ENCODE measurements at places on chromosomes 5 and 9.

DNA sequence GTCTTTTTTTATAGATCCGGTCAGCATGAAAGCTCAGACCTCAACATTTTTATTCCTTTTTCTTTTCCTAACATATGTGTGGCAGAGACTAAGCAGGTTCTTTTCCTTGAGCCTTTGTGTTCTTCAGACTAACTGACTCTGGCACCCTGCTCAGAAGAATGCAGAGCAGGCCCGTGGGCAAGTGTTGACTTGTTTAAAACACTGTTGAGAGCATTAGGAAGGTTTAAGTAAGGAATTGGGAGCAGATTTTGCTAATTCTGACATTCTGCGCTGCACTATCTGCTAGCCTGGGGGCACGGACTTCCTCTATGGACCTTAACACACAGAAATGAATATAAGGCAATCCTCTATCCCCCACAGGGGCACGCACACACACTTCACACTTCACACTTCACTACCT lies 182.5 kb upstream of the PIK3R1 start:
- DNase-seq, result no peak

DNA sequence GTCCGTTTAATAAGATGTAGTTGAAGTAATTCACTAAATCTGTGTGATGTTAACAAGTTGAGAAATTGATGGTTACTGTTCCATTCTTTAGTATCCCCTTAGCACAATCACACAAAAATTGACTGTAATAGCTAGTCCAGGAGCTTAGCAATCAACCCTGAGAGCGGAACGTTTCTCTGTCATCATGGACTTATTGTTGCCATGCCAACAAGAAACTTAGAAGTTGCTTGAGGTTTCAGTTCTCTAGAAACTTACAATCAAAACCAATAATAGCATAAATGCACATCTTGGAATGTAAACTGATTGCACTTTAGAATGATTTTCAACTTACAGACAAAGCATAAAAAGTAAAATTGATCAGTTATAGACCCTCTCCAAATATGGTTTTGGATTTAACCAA lies 125.4 kb upstream of the ANKH start:
- no peak for DNase-seq

GRCh38 chr9:81227507-81228245 lies 461.7 kb downstream of the TLE1 start:
- DNase-seq, result no peak

GRCh38 chr9:94017939-94018531 lies 62.9 kb upstream of the BARX1 start:
- DNase-seq, result no peak

DNA sequence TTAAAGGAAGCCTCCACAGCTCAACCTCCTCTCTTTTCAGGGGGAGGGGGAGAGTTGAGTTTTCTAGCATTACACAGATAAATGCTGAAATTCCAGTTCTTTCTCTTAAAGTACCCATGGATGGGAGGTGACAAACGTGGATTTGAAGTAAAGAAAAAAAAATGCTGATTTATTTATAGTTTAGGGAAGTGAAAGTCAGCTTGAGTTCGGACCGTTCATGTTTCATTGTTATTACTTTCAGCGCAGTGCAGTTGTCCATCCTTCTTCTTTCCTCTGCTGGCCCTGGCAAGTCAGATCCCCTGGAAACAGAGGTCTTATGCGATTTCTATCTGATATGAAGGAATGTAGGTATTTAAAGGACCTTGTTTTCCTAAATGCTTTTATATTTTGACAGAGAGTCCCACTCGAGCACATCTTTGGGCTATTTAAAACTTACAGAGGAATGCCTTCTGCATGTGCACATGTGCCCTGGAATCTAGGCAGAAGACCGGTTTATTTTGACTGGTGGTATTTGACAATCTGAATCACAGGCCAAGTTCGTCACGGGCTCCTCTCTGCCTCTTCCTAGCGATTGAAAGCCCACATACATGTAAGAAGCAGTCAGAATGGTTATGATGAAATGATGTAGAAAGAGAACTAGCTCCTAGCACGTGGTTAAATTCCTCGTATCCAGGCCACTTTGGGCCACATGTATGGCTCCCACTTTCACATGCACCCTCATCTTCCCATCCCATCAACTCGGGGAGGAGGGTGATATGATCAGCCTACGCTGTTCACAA lies 385.2 kb upstream of the KLF4 start:
- no peak for DNase-seq

DNA sequence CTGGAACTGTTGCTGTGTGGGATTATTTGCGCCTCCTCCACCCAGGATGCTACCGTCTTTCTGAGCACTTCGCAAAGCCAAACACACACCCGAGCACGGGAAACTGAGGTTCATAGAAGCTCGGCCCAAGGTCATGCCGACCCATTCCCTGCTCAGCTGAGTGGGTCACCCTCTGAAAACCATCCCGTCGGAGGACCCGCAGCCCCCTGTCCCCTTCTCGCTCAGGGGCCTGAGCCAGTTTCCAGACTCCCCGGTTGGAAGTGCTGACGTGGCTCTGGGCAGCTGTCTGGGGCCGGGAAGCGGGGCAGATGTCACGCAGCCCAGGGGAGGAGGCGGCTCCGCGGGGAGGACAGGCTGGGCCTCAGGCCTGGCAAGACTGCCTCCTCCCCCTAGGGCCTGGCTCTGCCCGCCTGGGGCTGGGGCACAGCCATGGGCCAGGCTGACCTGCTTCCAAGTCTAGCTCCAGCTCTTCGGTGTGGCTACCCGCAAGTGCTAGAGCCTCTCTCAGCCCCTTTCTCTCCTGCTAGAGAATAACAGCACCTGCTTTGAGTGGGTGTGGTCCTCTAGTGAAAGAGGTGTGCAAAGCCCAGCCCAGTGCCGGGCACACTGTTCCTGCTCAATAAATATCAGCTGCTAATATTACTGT lies 9.9 kb upstream of the CXXC5 start:
- DNase-seq, result no peak

GRCh38 chr9:8020186-8020585 lies 220.6 kb upstream of the DMAC1 start:
- no peak for DNase-seq

DNA sequence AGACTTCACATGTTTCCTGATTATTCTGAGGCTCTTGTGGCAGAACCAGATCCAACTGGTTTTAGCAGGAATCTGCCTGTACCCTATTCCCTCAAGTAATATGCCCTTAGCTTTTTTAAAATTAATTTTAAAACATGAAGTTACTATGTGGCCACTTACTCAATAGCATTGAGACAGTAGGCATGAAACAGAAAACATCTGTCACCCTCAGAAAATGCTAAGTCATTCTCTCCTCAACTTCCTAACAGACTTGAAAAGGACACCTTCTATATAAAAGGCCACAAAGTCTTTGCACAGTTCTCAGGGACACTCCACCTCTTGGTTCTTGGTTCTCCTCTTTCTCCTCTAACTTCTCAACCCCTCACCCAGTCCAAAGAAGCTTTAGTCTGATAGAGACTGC lies 277.8 kb downstream of the RAB3C start:
- DNase-seq, result no peak

DNA sequence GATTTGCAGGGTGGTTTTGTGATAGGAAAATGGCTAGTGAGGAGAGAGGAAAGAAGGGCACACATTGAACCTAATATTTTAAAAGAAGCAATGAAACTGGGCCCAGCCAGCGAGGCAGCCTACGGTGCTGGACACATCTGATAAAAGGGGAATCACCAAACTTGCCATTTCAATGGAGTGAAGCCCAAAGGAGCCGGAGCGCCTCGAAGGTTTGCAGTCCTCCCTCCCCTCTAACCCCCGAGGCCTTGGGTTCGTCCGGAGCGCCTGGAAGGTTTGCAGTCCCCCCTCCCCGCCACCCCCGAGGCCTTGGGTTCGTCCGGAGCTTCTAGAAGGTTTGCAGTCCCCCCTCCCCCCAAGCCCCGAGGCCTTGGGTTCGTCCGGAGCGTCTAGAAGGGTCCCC lies 132.6 kb downstream of the TENT4A start:
- DNase-seq, result no peak

DNA sequence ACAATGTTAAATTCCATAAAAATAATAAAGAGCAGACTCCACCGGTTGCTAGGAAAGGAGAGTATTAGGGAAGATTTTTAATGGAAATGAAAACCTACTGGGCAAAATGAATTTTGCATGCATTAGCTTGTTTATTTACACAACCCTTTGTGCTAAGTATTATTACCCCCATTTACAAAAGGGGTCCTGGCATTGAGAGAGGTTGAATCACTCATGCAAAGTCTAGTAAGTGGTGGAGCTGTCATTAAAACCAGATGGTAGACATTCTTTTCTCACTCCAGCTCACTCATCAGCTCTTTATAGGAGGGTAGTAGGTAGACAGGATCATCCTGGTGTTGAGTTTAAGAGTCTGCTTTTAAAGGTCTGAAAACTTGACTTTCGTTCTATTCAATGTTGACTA lies 395.1 kb downstream of the PLK2 start:
- DNase-seq, result no peak

- DNase-seq, result no peak
These were observed 524 bp downstream of the CYFIP2 start for GRCh38 chr5:157266286-157267007.

- DNase-seq, result no peak
These were observed 58.5 kb upstream of the S1PR3 start for GRCh38 chr9:88932766-88933165.

GRCh38 chr5:133368916-133369783 lies 243.2 kb downstream of the FSTL4 start:
- DNase-seq, result no peak

DNA sequence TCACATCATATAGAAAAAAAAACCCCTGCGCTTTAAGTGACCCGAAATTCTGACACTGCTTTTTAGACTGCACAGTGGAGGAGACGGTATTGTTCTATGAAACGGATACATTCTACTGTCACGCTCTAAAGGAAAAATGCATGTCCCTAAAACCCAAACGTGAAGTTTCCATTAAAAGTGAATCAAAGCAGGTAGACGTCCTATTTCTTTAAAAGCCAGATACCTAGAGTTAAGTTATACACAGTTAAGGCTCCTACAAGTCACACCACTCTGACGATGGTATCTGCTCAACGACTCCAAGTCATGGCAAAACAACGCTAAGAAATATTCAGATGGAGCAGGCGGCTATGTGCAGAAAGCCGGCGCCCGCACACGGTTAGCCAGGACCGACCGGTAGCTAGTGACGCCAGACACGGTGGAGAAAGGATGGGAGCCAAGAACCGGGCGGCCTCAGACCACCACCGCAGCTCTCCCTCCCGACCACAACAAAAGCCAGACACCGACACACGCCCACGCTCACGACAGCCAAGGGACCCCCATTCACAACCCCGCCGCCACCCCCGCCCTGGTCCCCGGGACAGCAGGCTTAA lies 734 bp downstream of the SKP1 start:
- no peak for DNase-seq

DNA sequence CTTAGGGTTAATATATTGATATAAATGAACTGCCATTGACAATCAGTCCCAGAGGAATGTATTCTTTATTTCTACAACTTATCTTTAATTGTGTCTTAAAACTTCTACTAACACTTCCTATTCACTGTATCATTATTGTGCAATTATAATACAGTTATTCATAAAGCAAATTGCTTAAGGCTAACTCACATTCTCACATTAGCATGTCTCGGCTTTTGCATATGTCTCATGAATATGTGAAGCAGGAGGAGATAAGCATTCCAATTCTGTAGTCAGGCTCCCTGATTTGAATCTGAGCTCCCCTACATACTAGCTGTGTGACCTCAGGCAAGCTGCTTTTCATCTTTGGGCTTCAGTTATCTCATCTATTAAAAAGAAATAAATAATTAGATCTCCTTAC lies 45.4 kb downstream of the PLGRKT start:
- DNase-seq, result no peak

- no peak for DNase-seq
These were observed 47.0 kb upstream of the F2RL1 start for GRCh38 chr5:76771705-76772405.

- DNase-seq, result no peak
These were observed 82.9 kb downstream of the ERBIN start for GRCh38 chr5:66009277-66009676.

GRCh38 chr5:122844136-122844909 lies 1.1 kb upstream of the SNX24 start:
- DNase-seq, result peak; percentile 32

DNA sequence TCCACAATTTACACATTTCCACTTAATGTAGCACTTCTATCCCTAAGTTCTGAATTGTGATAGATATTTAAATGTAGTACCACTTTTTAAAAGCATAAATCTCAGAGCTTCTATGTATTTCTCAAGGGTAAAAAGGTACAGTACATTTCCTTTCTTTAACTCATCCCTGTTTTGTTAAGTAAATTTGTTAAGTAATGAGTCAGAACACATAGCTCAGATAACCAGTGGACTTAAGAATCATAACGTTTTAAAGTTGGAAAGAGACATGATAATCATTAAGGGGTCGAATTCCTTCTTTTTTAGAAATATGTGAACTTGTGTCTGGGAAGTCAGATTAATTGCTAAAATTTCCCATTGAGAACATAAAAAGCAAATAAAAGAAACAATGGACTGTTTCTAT lies 810.2 kb upstream of the NUDT12 start:
- no peak for DNase-seq

DNA sequence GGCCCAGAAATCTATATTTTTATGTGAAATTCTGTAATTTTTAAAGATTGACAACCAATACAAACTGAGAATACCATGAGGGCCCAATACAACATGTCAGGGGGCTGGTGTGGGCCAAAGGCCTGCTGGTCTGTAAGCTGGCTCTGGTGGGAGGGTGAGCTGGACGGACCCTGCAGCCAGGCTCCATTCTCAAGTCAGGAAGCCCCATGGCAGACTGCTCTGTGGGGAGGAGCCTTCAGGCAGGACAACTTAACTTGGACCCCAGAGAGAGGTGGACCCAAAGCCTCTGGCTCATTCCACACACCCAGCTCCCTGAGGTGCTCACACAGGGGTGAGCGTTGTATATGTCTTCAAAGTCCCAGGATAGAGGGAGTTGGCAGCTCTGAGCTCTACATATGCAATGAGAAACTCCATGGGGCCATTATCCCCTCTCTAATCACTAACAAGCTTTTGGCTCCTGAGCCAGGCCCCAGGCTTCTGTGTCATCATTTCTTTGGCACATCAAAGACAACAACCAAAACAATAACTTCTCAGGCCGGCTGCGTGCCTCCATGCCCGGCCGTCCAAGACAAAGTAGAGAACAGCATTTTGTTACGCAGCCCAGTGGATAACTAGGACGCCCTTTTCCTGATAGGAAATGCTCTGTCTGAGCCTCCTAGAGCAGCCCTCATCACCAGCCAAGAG lies 6.4 kb downstream of the SEPTIN8 start:
- peak; percentile 87 for DNase-seq

- peak; percentile 12 for DNase-seq
These were observed 141.7 kb downstream of the SYK start for GRCh38 chr9:90943341-90943740.

Data from lower leg skin (tissue), 4 donors.